GM13977 (cell line): ENCODE measurements at places on chromosomes 5 and 9.
A peak's percentile ranks its signal among the peaks of the same experiment; 100 is the strongest.

DNA sequence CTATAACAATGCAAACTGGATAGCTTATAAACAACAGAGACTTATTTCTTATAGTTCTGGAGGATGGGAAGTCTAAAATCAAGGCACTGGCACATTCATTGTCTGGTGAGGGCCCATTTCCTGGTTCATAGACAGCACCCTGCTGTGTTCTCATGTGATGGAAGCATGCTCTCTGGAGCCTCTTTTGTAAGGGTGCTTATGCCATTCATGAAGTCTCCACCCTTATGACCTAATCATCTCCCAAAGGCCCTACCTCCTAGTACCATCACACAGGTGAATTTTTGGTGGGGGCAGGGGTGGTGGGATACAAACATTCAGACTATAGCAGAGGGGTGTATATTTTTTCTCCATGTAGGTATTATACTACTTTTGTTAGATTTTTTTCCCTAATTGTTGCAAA is 92.4 kb downstream of the UNC13B start:
- no peak for DNase-seq

- DNase-seq: no peak
These were observed 208.3 kb downstream of the ENC1 start for GRCh38 chr5:74432216-74432615.

GRCh38 chr9:31355965-31356364 is 1028.5 kb upstream of the ACO1 start:
- no peak for DNase-seq

- DNase-seq: no peak
These were observed 45.4 kb upstream of the STARD4 start for GRCh38 chr5:111557686-111558085.

GRCh38 chr9:106310782-106311181 is 552.2 kb upstream of the ZNF462 start:
- no peak for DNase-seq

GRCh38 chr5:158375531-158375930 is 516.6 kb upstream of the CLINT1 start:
- no peak for DNase-seq

GRCh38 chr5:75282581-75282980 is 45.9 kb upstream of the ANKRD31 start:
- DNase-seq: no peak

DNA sequence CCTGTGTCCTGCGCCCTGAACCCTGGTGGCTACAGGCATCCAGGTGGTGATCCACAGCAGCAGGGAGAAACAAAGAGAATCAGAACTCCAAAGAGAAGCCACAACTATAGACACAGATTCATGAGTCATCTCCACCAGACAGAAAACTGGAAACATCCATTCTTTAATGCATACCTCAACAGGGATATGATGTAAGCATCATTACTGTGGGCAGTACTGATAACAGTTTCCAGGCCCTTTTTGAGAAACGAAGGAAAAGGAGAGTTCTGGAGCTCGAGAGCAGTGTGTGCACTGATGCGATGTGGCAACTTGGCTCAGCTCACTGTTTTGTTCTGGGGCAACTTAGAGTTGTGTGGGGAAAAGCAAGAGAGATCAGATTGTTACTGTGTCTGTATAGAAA is 215.6 kb upstream of the ADAMTS16 start:
- DNase-seq: no peak

- peak; percentile 81 for DNase-seq
These were observed 8.5 kb upstream of the CCDC187 start for GRCh38 chr9:136312436-136312835.
